ENCODE measurements at places on chromosomes 1 and 21.

GRCh38 chr21:45581322-45581712, 39.1 kb upstream of the SLC19A1 start:
- DNase-seq, result no peak

DNA sequence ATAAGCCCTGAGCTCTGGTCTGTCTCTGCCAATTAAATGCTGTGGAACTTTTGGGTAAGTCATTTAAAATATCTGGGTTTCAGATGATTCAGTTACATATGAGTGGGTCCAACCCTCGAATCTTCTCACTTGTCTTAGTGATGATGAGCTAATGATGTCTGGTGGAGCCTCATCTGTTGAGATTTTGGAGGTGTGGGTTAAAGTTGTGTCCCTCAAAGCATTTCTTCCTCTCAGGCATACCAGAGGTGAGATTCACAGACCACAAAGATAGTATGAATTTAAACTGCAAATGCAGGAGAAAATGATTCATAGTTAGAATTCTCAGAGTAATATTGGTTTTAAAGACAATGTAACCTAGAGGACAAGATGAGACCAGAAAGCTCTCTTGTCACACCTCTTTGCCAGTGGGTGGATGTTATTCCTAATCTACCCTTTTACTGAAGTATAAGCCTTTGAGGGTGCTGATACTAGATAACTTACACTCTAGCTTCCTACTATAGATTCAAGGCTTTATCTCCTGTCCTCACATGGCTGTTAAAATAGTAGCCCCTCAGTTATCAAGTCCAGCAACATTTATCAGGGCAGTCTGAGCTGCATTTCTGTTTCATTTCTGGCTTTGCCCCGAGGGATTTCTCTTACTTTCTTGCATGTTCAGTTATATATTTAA, 90.7 kb downstream of the MT1HL1 start:
- no peak for DNase-seq

GRCh38 chr1:106944721-106945120, 111.8 kb upstream of the PRMT6 start:
- DNase-seq, result no peak

GRCh38 chr1:186155594-186155993, 219.5 kb downstream of the TPR start:
- no peak for DNase-seq

- DNase-seq, result no peak
Measured at GRCh38 chr1:84253891-84254290, 47.6 kb upstream of the SAMD13 start.

- DNase-seq, result no peak
Measured at GRCh38 chr1:154219541-154219940, 1.2 kb upstream of the UBAP2L start.

- no peak for DNase-seq
Measured at GRCh38 chr1:44345187-44345775, 9.8 kb downstream of the ERI3 start.

GRCh38 chr1:39091845-39092645, 65.9 kb downstream of the NDUFS5 start:
- DNase-seq, result peak; percentile 61

DNA sequence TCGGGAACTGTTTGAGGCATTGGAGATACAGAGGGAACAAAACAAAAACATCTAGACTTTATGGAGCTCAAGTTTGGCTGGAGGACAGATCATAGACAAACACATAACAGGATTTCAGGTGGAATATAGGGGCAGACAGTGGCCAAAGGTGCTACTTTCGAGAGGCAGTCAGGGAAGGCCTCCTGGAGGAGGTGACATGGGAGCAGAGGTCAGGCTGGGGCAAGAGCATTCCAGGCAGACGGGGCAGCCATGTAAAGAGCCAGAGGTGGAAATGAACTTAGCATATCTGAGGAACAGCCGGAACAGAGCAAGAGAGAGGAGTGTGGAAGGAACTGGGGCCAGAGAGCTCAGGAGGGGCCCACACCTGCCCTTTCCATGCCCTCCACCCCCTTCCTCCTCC, 122.3 kb downstream of the DMRTB1 start:
- no peak for DNase-seq

GRCh38 chr1:93506126-93506525, 58.2 kb downstream of the FNBP1L start:
- DNase-seq, result no peak

- no peak for DNase-seq
Measured at GRCh38 chr1:52665006-52665941, 32.3 kb downstream of the SHISAL2A start.

DNA sequence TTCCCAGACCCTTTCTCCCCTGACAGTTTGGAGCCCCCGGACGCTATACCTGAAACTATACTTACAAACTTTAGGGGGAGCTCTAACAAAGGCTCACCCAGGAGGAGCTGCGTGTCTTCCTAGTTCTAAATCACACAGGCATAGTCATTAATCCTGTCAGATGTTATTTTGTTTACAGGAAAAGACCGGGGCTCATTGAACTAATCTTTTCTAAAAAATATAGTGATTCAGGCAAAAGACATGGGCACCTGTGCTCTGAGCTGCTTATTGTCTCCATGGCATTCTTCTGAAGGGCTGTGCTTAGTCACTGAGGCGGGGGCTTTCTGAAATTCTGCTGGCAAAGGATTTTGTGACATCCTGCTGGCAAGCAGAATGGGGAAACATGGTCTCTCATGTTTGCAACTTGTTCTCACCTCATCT, 1577.0 kb downstream of the NCAM2 start:
- DNase-seq, result no peak

DNA sequence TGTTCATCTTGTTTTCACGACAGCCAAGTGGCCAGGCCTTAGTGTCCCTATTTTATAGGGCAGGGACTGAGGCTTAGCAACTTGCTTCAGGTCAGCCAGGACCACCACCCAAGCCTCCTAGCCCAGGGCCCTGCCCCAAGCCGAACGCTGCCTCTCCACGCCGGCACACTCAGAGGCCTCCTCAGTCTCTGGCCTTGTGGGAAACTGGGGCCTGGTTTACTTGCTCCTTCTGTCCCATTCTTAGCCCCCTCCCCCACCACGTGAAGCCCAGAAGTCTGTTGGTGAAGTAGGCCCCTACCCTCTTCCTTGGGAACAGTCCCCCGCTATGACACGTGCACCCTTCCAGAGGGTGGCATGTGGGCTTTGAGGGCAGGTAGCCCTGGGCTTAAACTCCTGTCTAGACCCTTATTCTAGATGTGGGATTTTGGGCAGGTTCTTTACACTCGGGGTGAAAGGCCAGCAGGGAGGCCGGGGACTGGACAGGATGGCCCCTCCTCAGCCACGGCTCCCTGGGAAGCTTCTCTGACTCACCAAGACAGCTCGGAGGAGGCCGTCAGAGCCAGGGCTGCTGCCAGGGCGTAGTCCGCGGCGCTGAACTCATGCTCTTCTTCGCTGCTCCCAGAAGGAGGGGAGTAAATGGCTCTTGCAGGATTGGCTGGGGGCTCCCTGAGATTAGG, 4.3 kb downstream of the MYOM3 start:
- DNase-seq, result no peak

- no peak for DNase-seq
Measured at GRCh38 chr1:54289712-54290233, 89.8 kb downstream of the MRPL37 start.

- no peak for DNase-seq
Measured at GRCh38 chr1:19430121-19431068, 54.9 kb downstream of the CAPZB start.

DNA sequence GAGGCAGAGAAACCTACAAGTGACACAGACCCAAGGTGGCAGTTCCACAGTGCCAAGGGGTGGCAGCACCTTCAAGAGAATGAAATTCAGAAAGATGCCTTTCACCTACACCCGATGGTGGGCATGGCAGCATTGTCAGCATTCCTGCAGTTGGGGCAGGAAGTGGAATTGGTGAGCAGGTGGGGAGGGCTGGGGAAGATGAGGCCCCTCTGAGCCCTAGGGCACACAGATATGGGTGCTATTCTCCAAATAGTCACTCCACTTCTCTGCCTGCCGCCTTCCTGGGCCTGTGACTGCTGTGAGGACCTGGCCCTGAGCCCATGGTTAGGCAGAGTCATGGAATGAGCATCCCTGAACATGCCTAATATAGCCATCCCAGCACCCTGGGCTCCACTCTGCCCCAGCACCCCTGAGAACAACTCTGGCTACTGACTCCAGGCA, 8.3 kb downstream of the SHISA4 start:
- no peak for DNase-seq

- no peak for DNase-seq
Measured at GRCh38 chr1:34478515-34479076, 276.3 kb upstream of the GJB5 start.

DNA sequence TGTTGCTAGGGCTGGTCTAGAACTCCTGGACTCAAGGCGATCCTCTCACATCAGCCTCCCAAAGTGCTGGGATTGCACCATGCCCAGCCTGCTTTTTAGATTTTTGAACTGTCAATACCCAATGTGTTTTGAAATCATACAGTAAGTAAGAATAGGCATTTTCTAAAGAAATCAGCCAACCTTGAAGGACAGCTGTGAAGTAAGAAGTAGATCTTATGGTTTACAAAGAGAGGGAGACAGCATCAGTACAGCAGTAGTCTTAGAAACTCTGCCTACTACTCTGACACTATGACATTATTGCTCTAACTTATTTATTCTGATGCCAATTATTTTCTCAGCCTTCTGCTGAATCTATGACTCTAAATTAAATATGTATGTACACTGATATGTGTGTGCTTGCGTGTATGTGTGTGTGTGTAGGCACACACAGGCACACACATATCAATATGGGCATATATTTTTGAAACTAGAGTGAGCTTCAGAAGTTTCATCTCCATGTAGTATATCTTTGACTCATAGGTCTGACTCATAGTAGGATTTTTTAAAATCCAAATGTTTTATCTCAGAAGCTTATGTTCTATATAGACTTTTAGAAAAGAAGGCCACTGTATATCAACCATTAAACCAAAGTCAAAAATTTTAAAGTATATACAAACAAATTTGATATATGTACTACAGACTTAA, 140.4 kb downstream of the COL24A1 start:
- DNase-seq, result no peak

GRCh38 chr1:22652881-22653316, at the start of gene C1QB:
C1QB (plus strand) TSS chr1:22653236; CDS start chr1:22659463, 6,227 bp downstream.
- DNase-seq, result no peak

- no peak for DNase-seq
Measured at GRCh38 chr1:233621923-233622322, 8.0 kb downstream of the KCNK1 start.

- no peak for DNase-seq
Measured at GRCh38 chr1:228367798-228368791, 38.5 kb downstream of the TRIM11 start.

GRCh38 chr1:233424779-233425178, 97.3 kb downstream of the MAP3K21 start:
- no peak for DNase-seq

DNA sequence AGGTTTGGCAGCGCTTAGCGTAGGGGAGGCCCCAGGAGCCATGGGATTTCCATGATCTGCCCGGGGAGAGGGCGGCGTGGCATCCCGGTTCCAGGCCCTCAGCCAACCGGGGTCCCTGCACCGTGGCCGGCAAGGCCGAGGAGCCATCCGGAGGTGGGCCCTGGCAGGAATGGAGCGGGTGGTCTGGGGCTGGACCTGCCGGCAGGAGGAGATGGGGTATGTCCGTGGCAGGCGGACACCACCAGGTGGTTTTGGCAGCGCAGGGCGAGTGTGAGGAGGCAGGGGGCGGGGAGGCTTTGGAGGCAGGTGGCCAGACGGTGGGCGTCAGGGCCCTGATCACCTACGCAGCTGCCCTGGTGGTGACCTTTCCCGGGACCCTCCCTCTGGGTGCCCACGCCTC, 10.3 kb downstream of the PRKCZ start:
- no peak for DNase-seq

DNA sequence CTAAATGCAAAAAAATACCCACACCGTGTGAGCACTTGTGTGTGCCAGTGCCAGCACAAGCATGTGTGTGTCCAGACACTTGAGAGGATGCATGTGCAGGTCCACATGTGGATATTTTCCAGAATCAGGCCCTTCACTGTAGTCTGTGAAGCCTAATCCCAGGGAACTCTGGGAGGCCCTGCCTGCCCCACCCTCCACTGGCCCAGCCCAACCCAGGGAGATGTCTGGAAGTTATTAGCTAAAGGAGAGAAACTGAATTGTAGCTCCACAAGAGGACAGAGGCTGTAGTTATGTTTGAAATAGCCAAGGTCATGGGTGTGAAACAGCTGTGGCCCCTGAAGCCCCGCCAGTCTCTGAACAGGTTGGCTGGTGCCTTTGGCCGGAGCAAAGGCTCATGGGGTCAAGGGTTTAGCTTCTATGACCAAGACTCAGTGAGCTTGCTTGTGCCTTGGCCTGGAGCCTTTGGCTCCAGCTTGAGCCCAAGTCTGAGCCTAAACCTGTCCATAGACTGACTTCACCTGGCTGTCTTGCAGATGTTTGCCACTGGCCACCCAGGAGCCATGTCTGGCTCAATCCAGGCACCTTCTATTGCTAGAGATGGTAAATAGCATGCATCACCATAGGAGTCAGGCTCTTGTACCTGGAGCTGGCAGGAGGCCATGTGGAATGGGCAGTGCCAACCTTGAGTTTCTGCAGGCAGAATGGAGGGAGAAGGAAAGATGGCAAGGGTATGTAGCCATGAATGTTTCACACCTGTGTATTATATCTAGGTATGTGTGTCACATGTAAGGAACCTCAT, 69.9 kb downstream of the TMEM53 start:
- no peak for DNase-seq

GRCh38 chr1:6438047-6438525, 13.5 kb downstream of the ESPN start:
- peak; percentile 76 for DNase-seq

DNA sequence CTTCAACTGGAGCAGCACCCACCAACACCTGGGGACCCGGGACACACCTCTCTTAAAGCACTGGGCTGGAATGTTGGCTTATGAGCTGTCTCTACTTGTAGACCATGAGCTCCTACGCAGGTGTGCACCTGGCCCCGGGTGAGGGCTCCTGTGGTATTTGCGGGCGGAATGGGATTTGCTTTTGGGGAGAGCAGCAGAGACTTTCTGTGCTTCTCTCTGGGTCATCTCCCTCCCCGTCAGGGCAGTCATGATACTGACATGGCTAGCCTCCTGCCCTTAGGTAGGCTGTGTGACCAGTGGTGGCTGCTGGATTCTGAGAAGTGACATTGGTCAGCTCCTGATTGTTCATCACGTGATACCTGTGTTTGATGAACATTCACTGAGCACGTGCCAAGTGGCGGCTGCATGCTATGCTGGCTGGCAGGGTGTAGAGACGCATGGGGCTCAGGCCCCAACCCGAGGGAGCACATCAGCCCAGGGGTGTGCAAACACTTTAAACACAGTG, 9.0 kb upstream of the ZBTB21 start:
- no peak for DNase-seq

GRCh38 chr1:233151861-233152260, 143.7 kb downstream of the PCNX2 start:
- no peak for DNase-seq

- no peak for DNase-seq
Measured at GRCh38 chr1:221874285-221875003, 132.6 kb upstream of the DUSP10 start.

DNA sequence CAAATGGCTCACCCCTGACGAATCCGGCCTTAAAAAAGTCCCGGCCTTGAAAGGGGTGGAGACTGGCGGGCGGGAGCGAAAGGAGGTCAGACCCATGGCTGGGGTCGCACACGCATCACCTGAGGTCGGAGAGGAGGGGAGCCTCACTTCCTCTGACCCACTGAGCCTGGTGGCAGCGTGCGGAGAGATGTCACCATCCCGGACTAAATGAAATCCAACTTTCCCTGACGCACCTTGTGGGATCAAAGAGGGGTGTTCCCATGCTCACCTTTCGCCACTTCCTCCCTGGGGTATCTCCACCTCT, 709 bp upstream of the SLC41A1 start:
- DNase-seq, result no peak
